ENCODE measurements at places on chromosomes 7 and 10.

GRCh38 chr7:108311446-108312168, 144.6 kb downstream of the NRCAM start:
- no peak for DNase-seq

GRCh38 chr7:27730112-27730511, 9.8 kb upstream of the TAX1BP1 start:
- DNase-seq = no peak

GRCh38 chr10:70162151-70162891, 8.0 kb downstream of the SAR1A start:
- no peak for DNase-seq

GRCh38 chr10:17368708-17369272, 85.6 kb downstream of the ST8SIA6 start:
- DNase-seq = no peak

GRCh38 chr7:74173074-74173473, 1.1 kb upstream of the EIF4H start:
- DNase-seq = no peak

- no peak for DNase-seq
Measured at GRCh38 chr7:129824291-129825208, 128.2 kb downstream of the UBE2H start.

- no peak for DNase-seq
Measured at GRCh38 chr7:2761131-2761624, 73.2 kb downstream of the AMZ1 start.

GRCh38 chr10:4344492-4344994, 481.5 kb upstream of the AKR1E2 start:
- DNase-seq = no peak

GRCh38 chr7:17304926-17305325, 6.5 kb downstream of the AHR start:
- no peak for DNase-seq

DNA sequence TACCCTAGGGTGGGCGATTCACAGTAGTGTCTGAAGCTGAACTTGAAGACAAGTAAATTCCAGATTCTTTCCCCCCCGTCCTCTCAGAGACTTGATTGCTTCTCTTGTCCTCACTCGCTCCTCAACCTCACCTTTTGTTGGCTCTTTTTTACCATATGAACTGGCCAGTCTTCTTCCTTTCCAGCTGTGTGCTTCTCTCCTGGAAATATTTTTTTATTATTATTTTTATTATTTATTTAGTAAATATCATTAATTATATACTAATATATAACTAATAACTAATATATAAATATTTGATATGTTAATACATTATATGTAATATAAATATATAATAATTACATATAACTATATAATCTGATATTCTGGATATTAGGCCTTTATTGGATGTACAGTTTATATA, 484.3 kb downstream of the GALNT17 start:
- no peak for DNase-seq

- DNase-seq = no peak
Measured at GRCh38 chr10:7277867-7278266, 133.0 kb downstream of the SFMBT2 start.

GRCh38 chr7:81430761-81431160, 339.1 kb downstream of the HGF start:
- DNase-seq = no peak

- no peak for DNase-seq
Measured at GRCh38 chr10:28273343-28273742, 29.5 kb downstream of the MPP7 start.

GRCh38 chr7:106871793-106872571, 6.9 kb downstream of the PIK3CG start:
- no peak for DNase-seq

DNA sequence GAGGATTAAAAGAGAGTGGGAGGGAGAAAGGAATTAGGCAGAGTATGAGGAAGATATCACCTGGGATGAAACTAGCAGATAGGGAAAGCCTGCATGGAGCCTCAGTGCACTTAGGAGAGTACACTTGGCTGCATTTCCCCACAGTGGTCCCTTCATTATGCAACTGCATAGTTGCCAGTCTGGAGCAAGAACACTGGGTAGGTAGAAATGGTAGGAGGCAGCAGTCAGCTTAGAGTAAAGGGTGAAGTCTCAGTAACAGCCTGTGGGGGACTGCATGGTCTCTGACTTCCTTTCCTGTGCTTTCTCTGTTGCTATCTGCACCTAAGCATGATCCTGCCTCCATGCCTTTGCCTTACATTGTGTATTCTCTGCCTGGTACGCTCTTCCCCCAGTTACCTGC, 14.0 kb upstream of the PCGF5 start:
- DNase-seq = no peak

Measured in activated CD8-positive, alpha-beta memory T cell treated with anti-CD3 and anti-CD28 coated beads for 1 hour (primary cell).